ENCODE measurements at places on chromosomes 6 and 20. TPM values are rescaled to one million over a fixed set of nuclear protein-coding genes. Genes with fewer than 3 reads are reported as not detected.

DNA sequence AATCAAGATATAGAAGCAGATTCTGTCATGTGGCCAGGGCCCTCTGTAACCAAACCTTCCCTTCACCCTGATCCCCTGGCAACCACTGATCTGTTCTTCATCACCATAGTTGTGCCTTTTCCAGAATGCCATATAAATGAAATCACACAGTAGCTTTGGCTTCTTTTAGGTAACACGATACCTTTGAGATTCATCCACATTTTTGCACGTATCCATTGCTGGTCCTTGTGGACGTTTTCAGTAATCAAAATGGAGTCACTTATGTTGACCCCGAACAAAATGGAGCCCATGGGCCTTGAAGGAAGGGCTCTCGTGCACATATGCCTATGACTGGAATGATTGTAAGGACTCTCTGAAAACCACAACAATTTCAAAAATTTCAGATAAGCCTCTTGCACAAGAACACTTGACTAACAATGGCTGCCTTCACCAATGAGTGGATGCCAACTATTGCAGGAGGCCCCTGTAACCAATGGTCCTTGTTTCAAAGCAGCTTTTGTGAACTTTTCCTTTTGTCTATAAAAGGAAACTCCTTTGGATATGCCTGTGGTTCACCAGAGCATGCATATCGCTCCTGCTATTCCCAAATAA lies 84.3 kb upstream of the RALY start:
- H3K27me3 ChIP-seq: no peaks in the 10 kb centered on the region
- H3K4me3 ChIP-seq: no peak overlapping the region
- no peaks in the 10 kb centered on the region for H3K4me1 ChIP-seq
- DNase-seq: no peak
- no peak overlapping the region for H3K27ac ChIP-seq
- H3K36me3 ChIP-seq: no peaks in the 10 kb centered on the region

DNA sequence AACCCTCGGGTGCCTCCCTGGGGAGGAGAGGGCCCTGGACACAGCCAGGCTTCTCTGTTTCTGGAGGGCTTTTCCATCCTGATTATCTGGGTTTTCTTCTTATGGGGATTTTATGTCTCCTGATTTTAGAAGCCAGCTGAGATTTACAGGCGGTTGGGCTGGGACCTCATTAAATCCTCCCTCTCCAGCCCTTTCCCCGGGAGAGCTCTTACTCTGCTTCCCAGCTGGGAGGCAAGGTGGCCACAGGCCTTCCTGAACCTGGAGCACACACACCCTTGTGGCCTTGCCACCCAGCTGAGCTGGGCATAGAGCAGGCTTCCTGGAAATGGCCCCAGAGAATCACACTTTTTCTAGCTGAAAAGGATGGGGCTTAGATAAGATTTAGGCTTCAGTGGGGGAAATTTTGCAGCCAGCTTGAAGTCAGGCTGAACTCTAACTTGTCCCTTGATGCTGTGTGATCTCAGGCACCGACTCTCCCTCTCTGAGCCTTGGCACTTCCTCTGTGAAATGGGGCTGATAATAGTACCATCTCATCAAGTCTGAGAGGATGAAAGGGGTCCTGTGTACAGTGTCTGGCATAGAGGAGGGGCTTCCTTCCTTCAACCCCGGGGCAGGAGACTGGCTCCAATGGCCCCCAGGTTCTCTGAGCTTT lies 16.6 kb downstream of the VSTM2L start:
- H3K4me3 ChIP-seq: no peak overlapping the region
- H3K4me1 ChIP-seq: no peaks in the 10 kb centered on the region
- no peak for DNase-seq
- H3K27ac ChIP-seq: no peak overlapping the region
- no peaks in the 10 kb centered on the region for H3K36me3 ChIP-seq

DNA sequence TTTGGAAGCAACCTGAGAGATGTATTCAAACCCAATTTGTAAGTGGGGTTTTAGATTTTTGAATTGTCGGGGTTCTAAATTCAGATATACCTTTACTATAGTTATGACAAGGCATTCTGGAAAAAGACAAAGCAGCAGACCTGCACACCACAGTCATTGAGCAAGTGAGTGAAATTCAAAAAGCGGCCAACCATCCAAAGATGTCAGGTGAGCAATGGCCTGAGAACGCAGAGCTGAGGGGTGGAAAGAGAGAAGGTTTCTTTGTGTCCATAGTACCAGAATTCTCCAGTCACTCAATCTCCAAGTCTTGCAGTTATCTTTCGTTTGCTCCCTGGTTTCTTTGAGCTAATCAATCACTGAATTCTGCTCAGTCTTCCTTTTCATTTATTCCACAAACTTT lies 1.8 kb upstream of the FRK start:
- no peak for DNase-seq
- no peak overlapping the region for H3K4me3 ChIP-seq
- peaks cover 5% of the 10 kb centered on the region for H3K4me1 ChIP-seq

- H3K4me3 ChIP-seq: no peak overlapping the region
- H3K4me1 ChIP-seq: no peaks in the 10 kb centered on the region
- no peak for DNase-seq
- no peaks in the 10 kb centered on the region for H3K27me3 ChIP-seq
- no peaks in the 10 kb centered on the region for H3K36me3 ChIP-seq
These were observed 572.8 kb downstream of the TFAP2A start for GRCh38 chr6:9841886-9842725.

- no peaks in the 10 kb centered on the region for H3K36me3 ChIP-seq
- no peaks in the 10 kb centered on the region for H3K4me1 ChIP-seq
- DNase-seq: no peak
These were observed 420.1 kb downstream of the NKAIN2 start for GRCh38 chr6:124223611-124224345.

DNA sequence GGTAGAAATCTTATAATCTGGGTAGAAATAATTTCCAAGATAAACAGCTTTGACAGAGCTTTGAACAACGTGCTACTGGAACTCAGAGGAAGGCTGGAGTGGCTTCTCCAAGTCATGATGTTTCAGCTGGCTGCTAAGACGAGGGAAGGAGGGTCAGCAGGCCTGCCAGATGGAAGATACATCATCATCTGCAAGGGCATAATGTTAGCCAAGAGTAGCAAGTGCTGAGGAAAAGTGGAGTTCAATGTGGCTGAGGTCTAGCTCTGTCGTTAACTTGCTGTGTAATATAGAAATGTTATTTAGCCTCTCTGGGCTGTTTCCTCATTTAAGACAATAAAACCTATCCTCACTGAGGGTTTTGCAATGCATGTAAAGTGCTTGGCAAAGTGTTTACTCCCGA lies 35.1 kb downstream of the RGS17 start:
- H3K27ac ChIP-seq: no peak overlapping the region
- no peaks in the 10 kb centered on the region for H3K4me1 ChIP-seq
- no peak for DNase-seq
- H3K4me3 ChIP-seq: no peak overlapping the region
- peaks cover 8% of the 10 kb centered on the region for H3K27me3 ChIP-seq

DNA sequence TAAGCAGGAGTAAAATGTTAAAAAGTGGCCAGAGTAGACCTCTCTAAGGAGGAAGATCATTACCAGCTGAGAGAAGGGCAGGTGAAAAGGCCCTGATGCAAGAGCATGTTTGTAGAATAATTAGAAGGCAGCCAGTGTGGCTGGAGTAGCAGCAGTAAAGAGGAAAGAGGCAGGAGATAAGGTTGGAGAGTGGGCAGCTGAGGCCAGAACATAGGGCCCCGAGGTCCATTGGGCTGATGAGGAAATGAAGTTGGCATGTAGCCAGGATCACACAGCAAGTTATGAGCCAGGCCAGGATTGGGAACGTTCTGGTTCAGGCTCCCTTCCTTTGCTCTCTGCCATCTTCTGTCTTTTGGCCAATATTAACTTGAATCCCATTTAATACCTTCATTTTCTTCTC lies 51.6 kb downstream of the RALY start:
- peaks cover 1% of the 10 kb centered on the region for H3K36me3 ChIP-seq
- DNase-seq: no peak
- no peaks in the 10 kb centered on the region for H3K27me3 ChIP-seq

DNA sequence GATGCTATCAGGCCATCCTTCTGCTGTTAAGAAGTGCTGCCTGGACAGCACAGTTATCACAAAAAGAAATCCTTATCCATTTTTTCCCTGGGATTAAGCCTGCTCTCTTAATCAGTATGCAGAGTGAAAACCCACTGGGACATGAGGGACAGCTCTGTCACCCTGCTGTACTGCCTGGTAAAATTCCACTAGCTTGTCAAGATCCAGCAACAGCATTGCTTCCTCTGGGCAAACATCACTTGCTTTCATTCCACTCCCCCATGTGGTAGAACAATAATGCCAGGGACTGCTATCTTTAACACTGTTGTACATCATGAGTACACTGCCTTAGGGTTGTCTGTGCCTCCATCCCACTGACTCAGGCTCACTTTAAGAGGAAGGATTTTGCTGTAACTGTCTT lies 331.3 kb downstream of the KIF16B start:
- H3K27me3 ChIP-seq: no peaks in the 10 kb centered on the region
- DNase-seq: no peak
- no peak overlapping the region for H3K27ac ChIP-seq
- H3K36me3 ChIP-seq: no peaks in the 10 kb centered on the region
- no peak overlapping the region for H3K4me3 ChIP-seq
- no peaks in the 10 kb centered on the region for H3K4me1 ChIP-seq

GRCh38 chr20:45359406-45360148 lies 3.4 kb upstream of the SYS1 start:
- no peaks in the 10 kb centered on the region for H3K27me3 ChIP-seq
- H3K27ac ChIP-seq: peak overlapping the region; percentile 98
- H3K4me3 ChIP-seq: no peak overlapping the region
- H3K4me1 ChIP-seq: peaks cover 16% of the 10 kb centered on the region
- H3K36me3 ChIP-seq: no peaks in the 10 kb centered on the region
- DNase-seq: no peak

DNA sequence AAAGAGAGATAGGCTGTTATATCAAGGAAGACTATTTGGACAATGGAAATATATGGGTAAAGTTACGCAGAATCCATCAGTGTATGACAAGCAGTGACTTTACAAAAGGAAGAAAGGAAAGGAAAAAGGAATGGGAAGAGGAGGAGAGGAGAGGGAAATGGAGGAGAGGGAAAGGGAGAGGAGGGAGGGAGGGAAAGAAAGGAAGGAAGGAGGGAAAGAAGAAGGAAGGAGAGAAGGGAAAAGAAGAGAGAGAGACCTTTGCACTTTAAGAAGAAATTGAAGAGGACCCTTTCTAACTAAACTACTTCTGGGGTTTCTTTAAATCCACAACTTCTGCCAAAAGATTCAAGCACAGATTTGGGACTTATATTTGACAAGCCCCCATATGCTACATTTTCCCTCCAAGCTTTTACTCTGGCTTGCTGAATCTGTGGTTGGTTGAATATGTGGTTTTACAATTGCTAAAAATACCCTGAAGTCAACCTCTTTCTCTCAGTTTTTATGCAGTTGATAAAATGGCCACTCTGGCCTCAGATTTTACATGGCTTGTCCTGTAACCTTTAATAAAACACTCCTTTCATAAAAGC lies 120.8 kb upstream of the RAB32 start:
- H3K36me3 ChIP-seq: no peaks in the 10 kb centered on the region
- H3K27ac ChIP-seq: no peak overlapping the region
- H3K4me3 ChIP-seq: no peak overlapping the region
- no peak for DNase-seq
- H3K4me1 ChIP-seq: no peaks in the 10 kb centered on the region
- H3K27me3 ChIP-seq: peaks cover 6% of the 10 kb centered on the region

GRCh38 chr6:135555550-135555949 lies 58.0 kb upstream of the AHI1 start:
- no peak for DNase-seq
- no peak overlapping the region for H3K27ac ChIP-seq
- no peaks in the 10 kb centered on the region for H3K4me1 ChIP-seq
- H3K36me3 ChIP-seq: no peaks in the 10 kb centered on the region

GRCh38 chr20:35726842-35727711 lies 15.0 kb downstream of the RBM39 start:
- DNase-seq: no peak
- H3K36me3 ChIP-seq: peaks cover 85% of the 10 kb centered on the region
- H3K27me3 ChIP-seq: no peaks in the 10 kb centered on the region
- H3K4me3 ChIP-seq: no peak overlapping the region
- H3K27ac ChIP-seq: no peak overlapping the region

DNA sequence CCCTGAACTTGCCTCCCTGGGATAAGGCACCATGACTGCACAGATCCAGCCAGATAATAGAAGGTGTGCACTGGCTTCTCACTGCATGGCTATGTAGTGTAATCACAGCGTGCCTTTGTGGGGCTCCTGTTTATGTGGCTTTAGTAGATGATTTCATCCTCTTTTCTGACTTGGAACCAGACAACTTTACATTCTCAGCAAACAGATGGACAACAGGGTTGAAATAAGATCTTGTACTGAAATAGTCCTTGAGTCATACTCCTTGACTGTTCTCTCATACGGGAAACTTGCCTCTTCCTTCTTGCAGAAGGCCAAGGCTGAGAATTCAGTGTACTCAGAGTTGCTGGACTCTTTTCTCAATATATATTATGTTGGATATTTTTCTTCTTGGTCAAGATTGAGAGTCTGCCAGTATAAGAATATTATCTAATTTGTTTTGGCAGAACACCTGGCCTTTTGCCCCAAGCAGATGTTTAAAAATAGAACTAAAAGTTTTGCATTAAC lies 25.0 kb upstream of the RNF144B start:
- no peak overlapping the region for H3K4me3 ChIP-seq
- H3K36me3 ChIP-seq: no peaks in the 10 kb centered on the region
- peak overlapping the region; percentile 46 for H3K27ac ChIP-seq
- H3K4me1 ChIP-seq: peaks cover 26% of the 10 kb centered on the region
- no peak for DNase-seq

- no peak overlapping the region for H3K4me3 ChIP-seq
- no peaks in the 10 kb centered on the region for H3K27me3 ChIP-seq
- no peak overlapping the region for H3K27ac ChIP-seq
- H3K4me1 ChIP-seq: peaks cover 3% of the 10 kb centered on the region
- DNase-seq: peak; percentile 51
These were observed 27.1 kb downstream of the MRPL14 start for GRCh38 chr6:44100088-44100550.

- no peaks in the 10 kb centered on the region for H3K36me3 ChIP-seq
- H3K27ac ChIP-seq: no peak overlapping the region
- no peak for DNase-seq
- H3K27me3 ChIP-seq: no peaks in the 10 kb centered on the region
These were observed 25.5 kb upstream of the PRL start for GRCh38 chr6:22322103-22323030.

DNA sequence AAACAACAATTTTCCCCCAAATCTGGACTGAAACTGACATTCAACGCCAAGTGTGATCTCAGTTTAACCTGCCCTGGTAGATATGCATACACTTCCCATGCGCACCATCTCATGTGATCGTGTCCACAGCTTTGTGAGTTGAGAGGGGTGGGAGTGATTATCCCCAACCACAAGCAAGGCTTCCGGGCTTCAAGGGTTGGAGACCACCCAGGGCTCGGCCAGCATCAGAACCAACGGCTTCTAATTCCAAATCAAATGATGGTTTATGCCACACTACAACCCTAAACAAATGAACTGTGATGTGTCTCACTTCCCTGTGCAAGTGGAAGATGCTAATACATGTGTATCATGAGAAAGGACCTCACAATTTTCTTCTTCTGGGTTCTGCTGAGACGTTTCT lies 515 bp upstream of the TGM3 start:
- no peak overlapping the region for H3K27ac ChIP-seq
- no peaks in the 10 kb centered on the region for H3K36me3 ChIP-seq
- H3K27me3 ChIP-seq: no peaks in the 10 kb centered on the region
- peaks cover 32% of the 10 kb centered on the region for H3K4me1 ChIP-seq

Gene KCNK15
- polyA plus RNA-seq: 0.08 TPM

Gene C6orf15
- polyA plus RNA-seq: not detected

Gene CENPW
- polyA plus RNA-seq: 1.7 TPM

Gene PRPH2
- polyA plus RNA-seq: 0.06 TPM

Gene LY6G6D
- polyA plus RNA-seq: not detected

Gene TRIM38
- polyA plus RNA-seq: 2.8 TPM

Gene VSTM2L
- 0.31 TPM for polyA plus RNA-seq

Gene SEMG1
- not detected for polyA plus RNA-seq

Gene NNAT
- polyA plus RNA-seq: 0.24 TPM

Gene C6orf62
- polyA plus RNA-seq: 29.6 TPM

Gene UBE2C
- 2.7 TPM for polyA plus RNA-seq
